Thoracic aorta (tissue), 2 donors: ENCODE measurements at places on chromosomes 2 and 18.

GRCh38 chr2:769771-770170 is 92.6 kb upstream of the TMEM18 start:
- no peak for DNase-seq

GRCh38 chr18:26468931-26469340 is 79.4 kb downstream of the KCTD1 start:
- no peak for DNase-seq

- DNase-seq = no peak
These were observed 195.8 kb downstream of the CYP26B1 start for GRCh38 chr2:71951718-71952404.

GRCh38 chr2:119005555-119005954 is 63.6 kb downstream of the MARCO start:
- no peak for DNase-seq

GRCh38 chr2:73257425-73258125 is 23.5 kb downstream of the CCT7 start:
- no peak for DNase-seq
